ENCODE measurements at places on chromosomes 13 and 19.
A peak's percentile ranks its signal among the peaks of the same experiment; 100 is the strongest.

- DNase-seq = no peak
These were observed 254.2 kb downstream of the GPC5 start for GRCh38 chr13:91652404-91653301.

GRCh38 chr19:13430790-13431582, 75.3 kb downstream of the CACNA1A start:
- peak; percentile 33 for DNase-seq

DNA sequence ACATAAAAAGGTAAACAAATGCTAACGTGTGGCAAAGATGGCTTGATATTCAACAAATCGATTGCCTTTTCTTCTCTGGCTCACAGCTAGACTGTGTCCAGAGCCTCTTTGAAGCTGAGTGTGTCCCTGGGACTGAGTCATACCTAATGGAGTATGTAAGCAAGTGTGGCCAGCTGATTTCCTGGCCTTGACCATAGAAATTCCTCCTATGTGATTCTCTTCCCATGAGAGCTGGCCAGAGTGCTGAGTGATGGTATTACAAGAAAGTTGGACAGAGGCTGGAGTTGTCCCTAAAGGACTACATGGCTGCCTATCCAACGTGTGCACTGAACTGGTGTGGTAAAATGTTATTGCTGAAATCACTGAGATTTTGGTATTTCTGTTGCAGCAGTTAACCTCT, 320.1 kb upstream of the SLC10A2 start:
- no peak for DNase-seq

- no peak for DNase-seq
These were observed 27.5 kb downstream of the HSPH1 start for GRCh38 chr13:31134039-31134711.

DNA sequence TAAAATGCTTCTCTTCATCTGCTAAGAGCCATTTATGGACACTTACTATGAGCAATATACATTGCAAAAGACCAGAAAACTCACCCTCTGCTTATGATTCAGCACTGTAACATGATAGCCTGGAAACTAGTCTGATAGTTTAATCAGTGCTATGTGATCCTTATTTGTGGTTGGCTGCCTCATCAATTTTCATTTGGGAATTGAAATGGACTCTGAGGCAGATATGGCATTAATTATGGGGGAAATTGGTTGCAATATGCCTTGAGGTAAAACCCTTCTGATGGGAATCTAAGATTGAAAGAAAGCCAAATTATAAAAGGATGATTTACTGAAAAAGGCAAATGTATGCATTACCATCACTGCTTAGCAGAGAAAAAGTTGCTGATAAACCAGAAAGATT, 33.5 kb downstream of the FAM216B start:
- DNase-seq = no peak

DNA sequence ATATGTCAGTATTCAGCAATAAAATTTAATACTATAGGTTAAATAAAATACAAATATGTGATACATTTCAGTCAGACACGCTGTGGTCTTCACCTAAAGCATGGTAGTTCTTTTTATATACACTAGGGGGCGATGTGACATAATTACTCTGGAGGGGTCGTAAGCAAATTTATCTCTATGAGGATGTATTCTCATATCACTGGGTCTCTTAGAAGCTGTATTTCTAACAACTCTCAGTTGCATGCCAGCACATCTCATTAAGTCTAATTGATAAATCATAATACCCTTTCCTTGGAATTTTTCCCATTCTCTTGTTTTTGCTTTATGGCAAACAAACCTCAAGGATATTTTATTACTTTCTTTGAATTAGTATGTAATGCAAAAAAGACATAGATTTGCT, 3.9 kb upstream of the PCDH17 start:
- no peak for DNase-seq

DNA sequence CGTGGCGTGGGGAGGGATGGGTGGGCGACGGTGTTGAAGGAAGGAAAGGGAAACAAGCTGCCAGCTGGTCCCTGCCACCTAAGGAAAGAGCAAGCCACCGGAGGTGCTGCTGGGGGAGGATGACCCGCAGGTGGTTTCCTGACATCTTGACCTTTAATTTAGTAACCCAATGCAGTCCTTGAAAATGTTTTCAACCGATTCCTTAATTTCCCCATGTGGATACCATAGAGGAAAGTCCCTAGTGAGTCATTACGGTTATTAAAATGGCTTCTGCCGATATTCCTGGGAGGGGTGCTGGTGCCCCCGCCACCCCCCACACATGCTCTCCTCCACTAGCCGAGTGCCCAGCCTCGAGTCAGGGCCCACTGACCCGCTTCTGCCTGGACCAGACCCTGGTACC, 6.3 kb upstream of the ANKRD10 start:
- DNase-seq = no peak

GRCh38 chr13:39909634-39910033, 254.2 kb downstream of the COG6 start:
- DNase-seq = no peak

DNA sequence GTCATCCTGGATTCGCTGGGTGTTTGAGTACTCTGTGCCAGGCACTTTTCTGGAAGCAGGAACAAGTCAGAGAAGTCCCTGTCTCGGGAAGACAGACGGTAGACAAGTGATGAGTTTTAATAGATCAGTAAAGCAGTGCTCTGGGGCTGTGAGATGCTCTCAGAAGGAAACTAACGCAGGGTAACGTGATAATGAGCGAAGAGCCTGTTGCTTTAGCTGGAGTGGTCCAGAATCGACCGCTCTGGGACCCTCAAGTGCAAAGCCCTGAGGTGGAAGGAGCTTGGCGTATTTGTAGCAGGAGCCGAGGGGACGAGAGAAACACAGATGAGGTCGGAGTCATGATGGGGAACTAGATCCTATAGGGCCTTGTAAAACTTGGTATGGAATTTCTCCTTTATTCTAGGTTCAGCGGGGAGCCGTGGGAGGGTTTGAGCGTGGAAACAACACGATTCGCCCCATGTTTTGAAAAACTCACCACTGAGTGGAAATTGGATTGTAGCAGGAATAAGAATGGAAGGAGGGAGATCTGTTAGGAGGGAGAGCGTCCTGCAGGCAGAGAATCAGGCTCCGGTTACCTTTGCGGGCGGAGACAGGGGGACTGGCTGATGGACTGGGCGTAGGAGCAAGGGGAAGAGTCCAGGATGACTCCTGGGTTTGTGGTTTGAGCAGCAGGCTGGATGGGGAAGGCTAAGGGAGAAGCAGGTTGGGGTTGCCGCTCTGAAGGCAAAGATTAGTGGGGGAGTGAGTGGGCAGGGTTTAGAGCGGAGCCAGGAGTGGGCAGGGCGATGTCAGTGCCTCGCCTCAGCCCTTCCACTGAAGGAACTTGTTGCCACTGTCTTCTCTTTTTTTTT, 763 bp downstream of the POLD1 start:
- DNase-seq = no peak

DNA sequence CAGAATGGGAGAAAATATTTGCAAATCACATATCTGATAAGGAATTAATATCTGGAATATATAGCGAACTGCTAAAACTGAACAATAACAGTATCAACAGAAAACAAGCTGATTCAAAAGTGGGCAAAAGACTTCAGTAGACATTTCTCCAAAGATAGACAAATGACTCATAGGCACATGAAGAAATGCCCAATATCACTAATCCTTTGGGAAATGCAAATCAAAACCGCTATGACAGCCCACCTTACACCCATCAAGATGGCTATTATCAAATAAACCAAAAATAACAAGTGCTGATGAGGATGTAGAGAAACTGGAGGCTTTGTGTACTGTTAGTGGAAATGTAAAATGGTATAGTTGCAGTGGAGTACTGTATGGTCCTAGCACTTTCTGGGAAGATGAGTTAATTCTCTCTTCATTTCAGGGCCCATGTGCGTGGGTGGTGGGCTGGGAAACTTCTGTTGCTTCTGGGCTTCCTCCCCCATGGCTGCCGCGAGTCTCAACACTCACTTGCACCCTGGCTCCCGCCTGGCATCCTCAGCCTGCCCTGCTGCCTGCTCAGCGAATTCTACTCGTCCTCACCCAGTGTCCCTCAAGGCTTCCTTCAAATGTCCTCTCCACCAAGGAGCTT, 12.4 kb upstream of the GJA3 start:
- DNase-seq = no peak

- DNase-seq = no peak
These were observed 134.0 kb downstream of the KCNRG start for GRCh38 chr13:50149214-50149613.

Data from transverse colon (tissue), 4 donors.